OCI-LY7 (cell line): ENCODE measurements at places on chromosomes 1 and 21. TPM values are rescaled to one million over a fixed set of nuclear protein-coding genes. Genes with fewer than 3 reads are reported as not detected.
A peak's percentile ranks its signal among the peaks of the same experiment; 100 is the strongest.

GRCh38 chr1:164560121-164560541, 1.1 kb downstream of the PBX1 start:
- DNase-seq: no peak

- no peak for DNase-seq
These were observed 17.3 kb downstream of the C1orf21 start for GRCh38 chr1:184403961-184404726.

- DNase-seq: no peak
These were observed 42.3 kb downstream of the AJAP1 start for GRCh38 chr1:4696753-4697152.

DNA sequence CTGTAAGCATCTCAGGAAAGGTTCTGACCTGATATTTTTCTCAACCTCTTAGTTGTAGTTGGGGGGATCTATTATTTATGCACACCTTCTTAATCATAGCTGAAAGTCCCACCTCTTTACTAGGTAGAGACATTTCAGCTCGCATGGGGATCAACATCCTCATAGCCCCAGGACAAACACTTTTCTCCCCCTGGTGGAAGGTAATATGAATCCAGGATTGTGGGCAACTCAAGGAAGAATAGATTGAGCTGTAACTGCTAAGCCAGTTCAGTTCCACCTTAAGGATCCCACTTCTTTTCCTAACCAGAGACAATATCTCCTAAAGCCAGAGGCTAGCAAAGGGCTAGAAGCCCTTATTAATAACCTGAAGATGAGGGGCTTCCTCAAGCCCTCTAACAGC, 25.4 kb upstream of the SMYD3 start:
- no peak for DNase-seq

- DNase-seq: no peak
These were observed 463.2 kb upstream of the RUNX1 start for GRCh38 chr21:35512346-35512745.

DNA sequence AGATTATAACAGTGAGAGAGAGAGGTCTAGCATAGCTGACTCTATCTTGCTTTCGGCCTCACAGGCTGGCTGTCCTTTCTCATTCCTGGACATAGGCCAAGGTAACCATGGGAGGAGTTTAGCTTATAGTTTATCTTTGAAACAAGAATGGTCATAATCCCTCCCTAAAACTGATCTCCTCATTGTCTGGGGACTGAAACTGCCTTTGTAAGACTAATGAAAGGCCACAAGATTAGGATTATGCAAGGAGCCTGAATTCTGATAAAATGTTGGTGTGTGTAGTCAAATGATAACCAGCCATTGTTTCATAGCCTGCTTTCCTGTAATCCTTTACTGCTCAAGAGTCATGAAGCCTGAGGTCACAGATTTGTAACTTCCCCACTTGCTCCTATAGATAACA, 131.9 kb upstream of the LYPLAL1 start:
- DNase-seq: no peak

GRCh38 chr1:223144431-223144830, 1.4 kb upstream of the TLR5 start:
- no peak for DNase-seq

KRTAP10-8 gene
- not detected in 2 replicates for total RNA-seq

RHEX gene
- 9.9 and 10.0 TPM in 2 replicates for total RNA-seq

DNA sequence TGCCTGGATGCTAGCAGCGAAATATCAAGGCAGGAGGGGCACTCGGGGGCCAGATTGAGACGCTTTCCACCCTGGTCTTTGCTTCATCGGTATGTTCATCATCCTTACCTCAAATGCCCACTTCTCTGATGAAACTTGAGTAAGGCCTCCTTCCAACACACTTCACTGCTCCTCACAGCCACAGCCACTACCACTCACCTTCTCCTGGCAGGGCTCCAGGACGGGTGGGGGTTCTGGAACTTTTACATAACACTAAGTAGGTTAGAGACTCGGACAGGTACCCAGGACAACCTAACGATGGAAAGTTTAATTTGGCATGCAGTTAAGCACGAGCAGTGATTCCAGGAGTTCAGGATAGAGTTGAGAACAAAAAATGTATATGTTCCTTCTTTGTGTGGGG, 73.9 kb upstream of the SPAG17 start:
- no peak for DNase-seq

- no peak for DNase-seq
These were observed 11.7 kb upstream of the MYOCOS start for GRCh38 chr1:171610385-171610784.

DYNLT4 gene
- total RNA-seq: not detected in 2 replicates

- DNase-seq: no peak
These were observed 75.4 kb downstream of the AHCTF1 start for GRCh38 chr1:246856371-246856770.

- DNase-seq: no peak
These were observed 8.1 kb upstream of the IFI44 start for GRCh38 chr1:78641558-78641957.

DNA sequence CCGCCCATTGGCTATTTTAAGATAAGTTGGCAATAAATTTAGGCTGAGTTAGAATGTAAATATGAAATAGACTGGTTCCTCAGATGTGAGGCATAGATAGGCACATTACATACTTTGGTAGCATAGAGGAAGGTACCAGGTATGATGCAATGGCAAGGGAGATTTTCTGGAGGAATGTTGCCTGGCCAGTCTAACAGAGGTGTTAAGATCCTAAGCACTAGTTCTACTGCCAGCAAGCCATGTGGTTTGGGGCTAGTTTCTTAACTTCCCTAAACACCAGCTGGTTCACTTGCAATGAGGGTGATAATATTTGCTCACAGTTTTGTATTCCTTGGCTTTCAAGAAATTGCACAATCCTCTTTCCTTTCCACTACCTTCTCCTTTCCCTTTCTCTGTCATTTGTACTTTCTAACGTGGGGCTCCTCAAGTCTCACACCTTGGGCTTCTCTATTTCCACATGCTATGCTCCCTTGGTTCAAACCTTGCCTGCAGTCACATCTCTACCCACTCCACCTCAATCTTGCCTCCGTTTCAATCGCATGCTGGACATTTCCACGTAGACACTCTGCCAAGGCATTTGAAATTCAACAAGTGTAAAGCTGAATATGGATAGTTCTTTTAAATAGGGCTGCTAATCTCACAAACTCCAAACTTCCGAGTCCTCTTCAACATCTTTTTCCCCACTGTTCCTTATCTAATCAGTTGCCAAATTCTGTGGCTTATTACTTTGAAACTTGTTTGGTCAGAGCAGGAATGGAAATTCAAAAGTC, 4.7 kb upstream of the CD55 start:
- DNase-seq: no peak

- no peak for DNase-seq
These were observed 519.8 kb upstream of the PLXNA2 start for GRCh38 chr1:208763971-208764370.

KANK4 gene
- total RNA-seq: not detected in 2 replicates

DNA sequence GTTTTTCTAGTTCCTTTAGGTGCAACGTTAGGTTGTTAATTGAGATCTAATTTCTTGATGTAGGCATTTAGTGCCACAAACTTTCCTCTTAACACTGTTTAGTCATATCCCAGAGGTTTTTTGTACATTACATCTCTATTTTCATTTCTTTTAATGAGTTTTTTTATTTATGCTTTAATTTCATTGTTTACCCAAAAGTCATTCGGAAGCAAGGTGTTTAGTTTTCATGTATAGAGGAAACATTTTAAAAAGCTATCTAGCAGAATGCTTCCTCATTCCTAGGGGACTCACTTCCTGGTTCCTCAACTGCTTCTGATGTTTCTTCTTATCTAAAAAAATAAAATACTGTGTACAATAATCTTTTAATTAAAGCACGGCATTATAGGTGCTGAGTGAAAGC, 307.2 kb upstream of the CAMK1G start:
- no peak for DNase-seq

NHLH1 gene
- 0.65 and 0.68 TPM in 2 replicates for total RNA-seq

DNA sequence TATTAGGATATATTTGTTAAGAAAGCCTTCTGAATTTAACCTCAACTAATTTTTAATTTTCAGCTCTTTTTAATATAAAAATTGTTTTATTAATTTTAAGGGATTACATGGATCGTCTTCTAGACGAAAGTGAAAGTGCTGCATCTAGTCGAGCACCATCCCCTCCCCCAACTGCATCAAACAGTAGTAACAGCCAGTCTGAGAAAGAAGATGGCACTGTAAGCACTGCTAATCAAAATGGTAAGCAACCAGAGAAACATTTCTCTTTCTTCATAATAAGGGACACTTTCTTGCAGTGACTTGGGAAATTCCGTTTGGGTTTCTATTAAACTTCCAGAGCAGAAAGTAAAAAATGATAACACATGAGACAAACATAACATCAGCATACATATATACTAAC, 56.9 kb downstream of the MIER1 start:
- peak; percentile 50 for DNase-seq

GRCh38 chr1:112923959-112924349, 32.0 kb downstream of the SLC16A1 start:
- no peak for DNase-seq

- DNase-seq: peak; percentile 23
These were observed 10.2 kb downstream of the NFYC start for GRCh38 chr1:40701684-40702083.

DNA sequence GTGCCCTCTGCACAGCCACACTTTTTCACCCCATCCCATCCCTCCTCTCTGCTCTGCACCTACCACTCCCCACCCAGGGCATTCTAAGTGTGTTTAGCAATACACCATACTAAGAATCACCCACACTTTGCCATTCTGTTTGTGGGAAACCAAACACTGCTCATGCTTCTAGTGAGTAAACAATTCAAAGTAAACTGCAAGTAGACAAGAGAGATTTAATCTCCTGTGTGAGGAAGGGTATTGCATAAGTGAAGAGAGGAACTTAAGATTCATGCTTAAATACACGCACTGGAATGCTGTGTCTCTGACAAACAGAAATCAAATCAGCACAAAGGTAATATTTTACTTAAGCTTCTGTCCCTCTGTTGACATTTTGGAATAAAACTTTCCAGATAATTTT, 4.8 kb upstream of the EDARADD start:
- DNase-seq: no peak

DENND2D gene
- 9.8 and 13.5 TPM in 2 replicates for total RNA-seq
